ENCODE measurements at places on chromosomes 4 and X.

DNA sequence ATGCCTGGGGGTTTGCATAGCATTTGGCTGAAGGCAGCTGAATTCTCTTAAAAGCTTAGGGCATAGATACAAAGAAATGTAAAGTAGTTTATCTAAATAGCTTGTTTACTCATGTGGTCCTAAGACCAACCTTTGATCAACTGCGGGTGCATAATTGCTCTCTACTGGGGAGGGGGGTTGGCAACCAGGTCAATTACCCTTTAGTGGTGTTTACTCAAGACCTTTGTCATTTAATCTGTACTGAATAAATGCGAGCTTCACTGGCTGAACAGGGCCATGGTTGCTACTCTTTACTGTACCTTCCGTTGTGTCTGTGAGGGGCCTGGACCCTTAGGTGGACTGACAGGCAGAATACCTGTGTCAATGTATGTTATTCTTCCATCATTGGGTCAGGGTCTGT, 102.7 kb upstream of the FAM9C start:
- DNase-seq, result no peak

- no peak for DNase-seq
Observed at GRCh38 chr4:14095831-14096230, 468.3 kb upstream of the BOD1L1 start.

DNA sequence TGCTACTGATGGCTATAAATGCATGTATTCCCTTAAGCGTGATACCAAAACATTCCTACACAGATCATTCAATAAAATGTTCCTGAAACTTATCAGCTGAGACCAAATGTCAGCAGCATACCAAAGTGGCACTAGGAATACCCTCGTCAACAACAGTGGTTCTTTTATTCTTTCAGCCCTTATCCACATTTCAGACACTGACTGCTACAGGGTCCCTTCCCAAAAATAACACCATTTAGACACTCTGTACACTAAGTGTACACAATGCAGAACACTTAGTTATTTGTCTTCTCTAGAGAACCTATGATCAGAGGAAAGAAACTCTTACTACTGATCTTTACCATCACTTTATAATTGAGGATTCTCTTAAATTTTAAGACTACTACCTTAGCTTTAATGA, 94.1 kb downstream of the ATRX start:
- DNase-seq, result no peak

DNA sequence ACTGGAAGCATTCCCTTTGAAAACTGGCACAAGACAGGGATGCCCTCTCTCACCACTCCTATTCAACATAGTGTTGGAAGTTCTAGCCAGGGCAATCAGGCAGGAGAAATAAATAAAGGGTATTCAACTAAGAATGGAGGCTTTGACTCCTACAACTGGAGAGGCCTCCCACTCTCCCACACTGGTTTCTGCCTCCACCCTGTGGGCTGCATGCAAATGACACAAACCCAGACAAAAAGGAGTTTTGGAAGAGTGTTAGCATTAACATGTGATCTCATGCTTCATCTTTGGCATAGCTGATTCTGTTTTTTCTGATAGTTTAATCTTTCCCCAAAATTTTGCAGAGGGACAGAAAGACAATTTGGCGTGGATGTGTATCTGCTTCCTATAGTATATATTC, 80.8 kb upstream of the IQCM start:
- DNase-seq, result peak; percentile 21

DNA sequence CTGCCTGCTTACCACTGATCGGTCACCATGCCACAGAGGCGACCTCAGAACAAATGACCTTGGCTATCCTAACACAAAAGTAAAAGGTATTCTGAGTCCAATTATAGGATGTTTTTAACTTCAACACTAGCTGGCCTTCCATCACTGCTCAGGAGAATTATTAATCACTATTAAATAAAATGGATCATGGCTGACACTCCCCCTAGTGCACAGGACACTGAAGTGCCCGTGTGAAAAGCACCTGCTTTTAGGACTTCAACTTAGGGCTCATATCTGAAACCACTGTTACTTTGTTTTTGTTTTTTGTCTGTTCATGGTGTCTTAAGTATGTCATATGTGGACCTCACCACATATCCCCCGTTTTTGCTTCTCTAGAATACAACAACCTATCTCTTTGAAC, 33.9 kb downstream of the STX18 start:
- DNase-seq, result no peak

DNA sequence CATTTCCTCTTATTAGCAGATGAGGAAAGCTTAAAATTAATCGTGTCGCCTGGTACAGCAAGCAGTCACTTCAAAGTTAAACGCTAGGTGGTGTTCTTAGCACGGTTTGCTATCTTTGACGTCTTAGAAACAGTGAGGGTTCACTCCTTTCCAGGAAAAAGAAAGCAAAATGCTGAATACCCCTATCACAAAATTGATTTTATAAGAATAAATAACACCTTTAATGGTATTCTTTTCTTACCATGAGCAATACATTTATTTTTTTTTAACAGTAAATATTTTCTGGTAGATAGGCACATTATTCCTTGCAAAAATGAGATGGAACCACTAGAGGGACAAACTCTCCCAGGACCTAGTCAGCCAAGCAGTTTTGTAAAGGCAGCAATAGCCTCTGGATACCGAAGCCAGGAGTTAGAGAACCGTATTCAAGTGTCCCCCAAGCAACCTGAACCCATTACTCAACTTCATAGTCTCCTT, 153.9 kb downstream of the KDR start:
- peak; percentile 27 for DNase-seq

DNA sequence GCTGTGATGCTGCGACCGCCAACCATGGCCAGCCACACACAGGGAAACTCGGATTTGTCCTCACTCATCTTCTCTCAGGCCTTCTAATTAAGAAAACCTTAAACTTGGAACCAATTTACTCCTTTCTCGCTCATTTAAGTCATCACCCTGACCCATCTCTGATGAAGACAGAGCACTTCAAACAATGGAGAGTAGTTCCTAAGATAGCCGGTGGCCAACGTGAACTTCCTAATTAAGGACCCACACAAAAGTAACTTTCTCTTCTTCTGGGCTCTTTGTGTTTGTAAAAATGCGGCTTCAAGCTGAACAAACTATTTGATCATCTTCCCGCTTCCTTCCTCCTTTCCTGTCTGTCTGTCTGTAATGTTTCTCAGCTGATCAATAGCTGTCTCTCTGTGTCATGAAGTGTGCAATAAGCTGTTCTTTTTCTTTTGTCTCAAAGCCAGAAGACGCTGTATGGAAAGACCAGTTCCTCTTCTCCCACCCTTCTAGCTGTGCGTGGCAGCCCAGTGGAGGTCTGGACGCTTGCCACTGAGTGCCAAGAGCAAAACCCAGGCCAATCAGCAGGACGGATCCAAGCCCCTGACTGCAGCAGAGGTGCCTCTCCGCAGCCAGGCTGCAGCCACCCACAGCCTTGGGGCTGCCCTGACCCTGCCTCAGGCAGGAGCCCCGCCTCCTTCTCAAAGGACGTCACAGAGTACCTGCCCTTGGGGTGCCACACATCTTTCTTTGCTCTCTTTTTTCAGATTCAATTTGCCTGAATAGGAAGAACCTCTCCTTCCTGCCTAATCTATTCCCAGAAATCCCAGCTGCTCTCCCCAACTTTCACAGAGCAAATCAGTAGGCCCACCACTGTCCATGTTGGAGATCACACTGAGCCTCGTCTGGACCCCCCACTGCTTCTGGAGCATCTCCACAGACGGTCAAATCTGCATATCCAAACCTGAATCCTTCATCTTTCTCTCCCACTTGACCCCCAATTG, 59.3 kb downstream of the MAML3 start:
- peak; percentile 33 for DNase-seq

DNA sequence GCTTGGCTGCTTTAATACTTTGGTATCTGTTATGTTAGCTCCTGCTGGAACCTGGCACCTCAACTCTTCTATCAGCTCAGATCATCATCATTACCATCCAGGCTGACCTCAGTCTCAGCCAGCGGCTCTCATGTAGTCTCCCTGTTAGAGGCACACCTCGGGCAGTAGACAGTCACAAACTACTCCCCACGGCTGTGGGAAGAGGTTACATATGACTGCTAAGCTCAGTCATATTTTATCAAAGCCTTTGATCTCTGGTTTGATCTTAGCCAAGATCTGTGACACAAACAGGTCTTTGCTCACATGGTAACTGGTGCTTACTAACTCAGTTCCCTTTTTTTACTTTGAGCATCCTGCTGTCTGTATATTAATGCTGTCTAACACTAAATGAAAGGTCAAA, 384.9 kb downstream of the CENPC start:
- no peak for DNase-seq

DNA sequence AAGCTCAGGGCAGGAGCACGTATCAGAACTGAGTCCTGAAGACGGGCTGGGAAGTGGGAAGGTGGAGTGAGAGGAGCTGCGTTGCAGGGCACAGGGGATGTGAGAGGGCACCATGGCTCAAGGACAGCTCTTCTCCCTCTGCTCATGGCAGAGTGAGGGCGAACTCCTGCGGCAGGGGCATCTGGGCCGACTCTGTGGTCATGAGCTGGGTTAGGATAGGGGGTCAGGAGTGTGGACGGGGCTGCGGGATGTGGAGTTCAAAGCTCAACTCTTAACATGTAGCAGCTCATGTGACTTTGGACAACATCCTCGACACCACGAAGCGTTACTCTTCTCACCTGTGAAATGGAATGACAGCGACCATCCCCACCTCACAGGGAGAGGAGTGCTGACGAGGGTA, 19.4 kb upstream of the SORCS2 start:
- no peak for DNase-seq

DNA sequence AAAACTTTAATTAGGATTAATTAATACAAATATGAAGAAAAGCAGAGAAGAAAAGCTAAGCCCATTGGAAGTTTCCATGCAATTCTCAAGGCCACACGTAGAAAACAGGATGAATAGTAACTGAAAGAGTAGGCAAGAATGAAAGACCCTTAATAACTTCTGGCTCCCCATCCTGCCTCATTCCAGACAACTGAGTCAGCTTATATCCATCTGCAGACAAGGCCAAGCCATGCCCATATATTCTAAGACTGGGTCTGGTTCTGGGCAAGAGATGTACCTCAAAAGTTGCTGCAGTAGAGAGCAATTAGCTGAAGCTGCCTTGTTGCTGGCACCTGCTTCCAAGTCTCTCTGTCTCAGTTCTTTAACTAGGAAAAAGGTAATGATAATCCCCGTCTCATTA, 244.1 kb downstream of the GPC3 start:
- DNase-seq, result no peak

DNA sequence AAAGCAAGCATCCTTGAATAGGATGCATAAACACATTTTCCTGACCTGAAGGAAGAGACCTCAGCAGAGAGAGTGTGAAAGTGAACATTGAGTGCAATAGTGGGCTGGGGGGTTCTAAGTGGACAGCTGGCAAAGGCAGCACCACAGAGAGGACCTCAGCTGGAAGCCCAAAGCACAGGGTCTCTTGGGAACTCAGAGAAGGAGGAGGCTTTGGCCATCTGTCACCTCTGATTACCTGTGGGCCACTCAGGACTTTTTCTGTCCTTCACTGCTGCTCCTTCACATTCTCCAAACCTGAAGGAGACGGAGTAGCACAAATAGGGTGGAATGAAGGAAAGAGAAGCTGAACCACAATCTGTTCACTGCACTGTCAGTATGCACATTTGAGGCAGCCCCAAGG, 37.9 kb upstream of the FAT4 start:
- DNase-seq, result no peak

GRCh38 chr4:102094481-102094880, 250.8 kb downstream of the SLC39A8 start:
- no peak for DNase-seq

DNA sequence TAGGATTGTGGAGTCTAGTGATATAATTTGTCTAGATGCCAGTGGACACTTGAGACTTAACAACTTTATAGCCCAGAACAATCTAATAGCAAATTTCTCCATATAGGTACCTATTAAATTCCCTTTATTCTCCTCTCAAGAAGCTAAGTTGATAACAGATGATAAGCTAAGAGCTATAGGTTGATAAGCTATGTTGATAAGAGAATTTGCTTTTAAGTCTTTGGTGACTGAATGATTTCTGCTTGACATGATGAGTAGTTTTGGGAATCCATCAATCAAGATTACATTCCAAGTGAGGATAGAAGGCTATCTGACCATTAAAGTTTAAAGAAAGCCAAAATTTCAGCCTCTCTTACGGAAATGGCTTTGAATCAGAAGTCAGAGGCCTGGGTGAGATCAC, 131.6 kb downstream of the EMCN start:
- no peak for DNase-seq

DNA sequence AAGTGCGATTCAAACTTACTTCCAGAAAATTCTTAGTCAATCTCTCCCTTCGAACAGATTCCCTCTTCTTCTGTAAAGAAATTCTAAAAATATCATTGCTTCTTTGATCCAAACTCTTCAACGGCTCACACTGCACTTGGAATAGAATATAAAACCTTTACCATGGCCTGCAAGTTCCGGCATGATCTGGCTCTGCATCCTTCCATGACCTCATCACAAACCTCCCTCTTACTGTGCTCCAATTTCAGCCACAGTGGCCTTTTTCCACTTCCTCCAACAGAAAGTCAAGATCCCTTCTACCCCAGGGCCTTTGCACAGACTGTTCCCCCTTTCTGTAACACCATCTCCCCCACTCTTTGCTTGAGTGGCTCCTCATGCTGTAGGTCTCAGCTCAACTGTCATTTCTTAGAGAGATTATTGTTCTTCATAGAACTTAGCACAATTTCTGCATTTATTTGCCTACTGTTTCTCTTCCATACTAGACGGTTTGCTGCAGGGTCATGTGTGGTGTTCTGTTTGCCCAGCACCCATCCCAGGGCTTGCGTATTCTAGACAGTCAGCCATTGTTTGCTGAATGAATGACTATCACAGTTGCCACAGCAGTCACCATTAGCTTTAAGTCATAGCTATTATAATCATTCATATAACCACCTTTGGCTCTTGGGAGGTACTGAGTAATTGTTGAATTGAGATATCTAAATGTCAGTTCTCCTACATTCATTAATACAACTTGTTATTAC, 1.9 kb upstream of the STOX2 start:
- DNase-seq, result no peak

DNA sequence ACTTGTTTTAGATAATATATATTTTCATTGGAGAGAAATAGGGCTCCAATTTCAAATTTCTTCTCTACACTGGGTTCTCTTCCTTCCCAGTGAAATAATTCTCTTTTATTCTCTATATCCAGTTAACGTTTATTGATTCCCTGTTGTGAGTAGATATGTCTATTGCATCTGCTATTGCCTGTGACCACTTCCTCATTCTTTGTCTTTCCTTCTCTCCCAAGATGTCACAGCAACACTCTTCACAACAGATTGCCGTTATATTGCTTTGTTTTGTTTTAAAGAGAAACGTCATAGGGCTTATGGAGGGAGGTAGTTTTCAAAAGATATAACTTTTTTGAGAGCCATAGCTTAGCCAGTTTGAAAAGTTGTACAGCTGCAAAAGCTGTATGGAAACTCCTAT, 343.8 kb downstream of the ARHGAP24 start:
- DNase-seq, result no peak

All from nephron progenitor cell (in vitro differentiated cells).